Activated naive CD4-positive, alpha-beta T cell (primary cell): ENCODE measurements at places on chromosomes 7 and 10.

DNA sequence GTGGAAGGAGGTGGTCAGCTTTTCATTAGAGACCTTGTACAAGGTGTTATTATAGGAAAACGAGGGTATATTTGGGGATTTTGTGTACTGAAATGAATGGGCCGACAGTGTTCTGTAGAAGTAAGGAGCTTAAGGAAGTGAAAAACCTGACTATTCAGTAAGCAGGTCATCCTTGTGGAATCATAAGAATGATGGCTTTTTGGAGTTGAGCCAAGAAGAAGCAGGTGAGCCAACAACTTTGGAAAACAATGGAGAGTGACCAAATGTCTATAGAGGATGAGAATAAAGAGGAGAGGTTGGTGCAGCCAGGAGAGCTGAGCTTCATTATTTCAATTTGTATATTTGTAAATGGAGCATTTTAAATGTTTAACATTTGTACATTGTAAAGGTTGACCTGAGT, 595.7 kb downstream of the CCSER2 start:
- DNase-seq: no peak

DNA sequence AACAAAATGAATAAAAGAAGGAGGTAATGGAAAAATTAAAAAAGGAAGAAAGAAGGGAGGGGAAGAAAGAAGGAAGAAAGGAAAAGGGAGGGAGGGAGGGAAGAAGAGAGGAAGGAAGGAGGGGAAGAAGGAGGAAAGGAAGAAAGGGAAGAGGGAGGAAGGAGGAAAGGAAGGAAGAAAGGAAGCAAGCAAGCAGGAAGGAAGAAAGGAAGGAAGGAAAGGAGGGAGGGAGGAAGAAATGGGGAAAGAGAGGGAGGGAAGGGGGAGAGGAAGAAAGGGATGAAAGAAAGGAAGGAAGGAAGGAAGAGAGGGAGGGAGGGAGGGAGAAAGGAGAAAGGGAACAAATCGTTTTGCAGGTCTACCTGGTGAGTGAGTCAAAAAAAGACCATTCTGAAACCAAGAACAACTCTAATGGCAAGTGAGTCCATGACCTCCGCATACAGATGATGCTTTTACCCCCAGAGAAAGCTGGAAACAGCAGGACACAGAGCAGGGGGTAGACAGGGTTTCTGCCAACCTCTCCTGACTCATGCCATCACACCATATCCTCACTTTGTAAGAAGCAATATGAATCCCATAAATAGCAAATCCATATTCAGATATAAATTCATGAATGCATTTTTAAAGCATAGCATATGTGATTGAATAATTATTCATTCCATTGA, 1112.9 kb upstream of the AUTS2 start:
- no peak for DNase-seq

DNA sequence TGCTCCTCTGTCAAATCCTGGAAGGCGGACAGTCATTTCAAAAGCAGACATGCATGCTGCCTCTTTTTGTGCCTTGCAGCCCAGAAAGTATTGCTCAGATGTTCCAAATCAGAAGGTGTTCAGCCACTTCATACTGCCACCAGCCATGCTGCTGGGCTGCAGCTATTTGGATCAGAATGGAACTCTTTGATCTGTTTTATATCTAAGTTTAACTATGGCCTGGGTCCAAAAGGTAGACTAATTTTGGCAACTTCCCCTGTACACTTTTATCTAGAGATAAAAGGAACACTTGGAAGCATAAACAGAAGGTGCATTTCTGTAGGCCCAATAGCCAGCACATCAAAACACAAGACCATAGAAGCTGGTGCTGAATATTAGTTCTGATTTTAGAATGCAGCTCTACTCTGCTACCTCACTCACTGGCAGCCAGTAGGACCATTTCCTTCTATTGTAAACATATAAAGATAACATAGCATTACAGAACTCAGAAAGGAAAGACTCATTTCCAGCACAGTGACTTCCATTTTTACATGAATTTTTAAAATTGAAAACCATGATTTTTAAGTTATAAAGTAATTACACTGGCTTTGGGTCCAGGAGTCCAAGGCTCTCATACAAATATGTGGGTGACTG, 143.1 kb upstream of the CAV2 start:
- DNase-seq: no peak

GRCh38 chr10:111648046-111648445, 535.5 kb downstream of the GPAM start:
- no peak for DNase-seq

DNA sequence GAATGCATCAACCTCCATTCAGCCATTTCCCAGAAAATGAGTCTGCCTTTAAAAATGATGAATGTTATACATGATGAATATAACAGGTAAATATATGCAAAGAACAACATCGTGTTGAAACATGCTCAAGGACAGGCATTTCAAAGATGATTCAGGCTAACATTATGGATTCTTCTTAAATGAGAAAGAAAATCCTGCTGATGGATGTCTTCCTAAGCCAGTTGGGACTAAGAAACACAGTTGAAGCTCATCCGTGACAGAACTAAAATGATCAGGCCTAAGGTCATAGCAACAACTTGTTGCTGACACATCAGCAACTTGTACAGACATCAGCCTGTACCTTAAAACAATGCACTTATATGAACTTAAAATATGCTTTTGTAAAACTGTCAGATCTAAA, 267.9 kb downstream of the MAGI2 start:
- DNase-seq: no peak

DNA sequence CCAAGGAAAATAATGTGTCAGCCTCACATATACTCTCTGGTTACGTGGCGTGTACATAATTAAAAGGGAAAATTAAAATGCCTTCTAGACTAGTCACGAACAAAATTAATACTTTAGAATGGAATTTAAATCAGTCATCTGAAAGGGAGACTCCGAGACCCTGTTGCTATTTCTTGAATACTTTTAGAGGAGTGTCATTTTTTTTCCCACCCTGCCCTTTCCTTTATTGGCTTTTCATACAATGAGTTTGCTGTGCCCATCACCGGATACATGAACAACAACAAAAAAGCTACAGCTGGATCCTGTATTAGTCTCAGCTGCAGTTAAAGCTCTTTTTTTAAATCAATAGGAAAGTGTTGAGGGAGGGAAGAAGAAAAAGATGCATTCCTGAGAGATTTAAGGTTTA, 20.1 kb downstream of the CYTH3 start:
- DNase-seq: no peak

- DNase-seq: peak; percentile 12
Observed at GRCh38 chr10:6542999-6543430, 37.1 kb downstream of the PRKCQ start.

- DNase-seq: no peak
Observed at GRCh38 chr10:11098666-11099065, 81.0 kb downstream of the CELF2 start.

GRCh38 chr10:91206427-91206826, 14.0 kb upstream of the PCGF5 start:
- no peak for DNase-seq

DNA sequence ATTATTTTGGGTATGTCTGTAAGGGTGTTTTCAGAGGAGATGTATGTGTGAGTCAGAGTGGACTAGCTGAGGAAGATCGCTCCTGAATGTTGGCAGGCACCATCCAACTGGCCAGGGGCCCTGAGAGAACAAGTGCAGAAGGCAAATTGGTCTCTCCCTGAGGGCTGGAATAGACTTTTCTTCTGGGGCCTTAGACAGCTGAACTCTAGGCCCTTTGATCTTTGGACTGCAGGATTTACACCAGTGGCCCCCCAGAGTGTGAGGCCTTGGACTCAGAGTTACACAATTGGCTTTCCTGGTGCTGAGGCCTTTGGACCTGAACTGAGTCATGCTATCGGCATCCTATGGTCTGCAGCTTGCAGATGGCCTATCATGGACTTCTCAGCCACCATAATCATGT, 217.2 kb downstream of the REEP3 start:
- DNase-seq: no peak

- DNase-seq: no peak
Observed at GRCh38 chr7:71787513-71787912, 624.6 kb downstream of the CALN1 start.

- DNase-seq: no peak
Observed at GRCh38 chr7:111499027-111499426, 63.3 kb downstream of the IMMP2L start.

DNA sequence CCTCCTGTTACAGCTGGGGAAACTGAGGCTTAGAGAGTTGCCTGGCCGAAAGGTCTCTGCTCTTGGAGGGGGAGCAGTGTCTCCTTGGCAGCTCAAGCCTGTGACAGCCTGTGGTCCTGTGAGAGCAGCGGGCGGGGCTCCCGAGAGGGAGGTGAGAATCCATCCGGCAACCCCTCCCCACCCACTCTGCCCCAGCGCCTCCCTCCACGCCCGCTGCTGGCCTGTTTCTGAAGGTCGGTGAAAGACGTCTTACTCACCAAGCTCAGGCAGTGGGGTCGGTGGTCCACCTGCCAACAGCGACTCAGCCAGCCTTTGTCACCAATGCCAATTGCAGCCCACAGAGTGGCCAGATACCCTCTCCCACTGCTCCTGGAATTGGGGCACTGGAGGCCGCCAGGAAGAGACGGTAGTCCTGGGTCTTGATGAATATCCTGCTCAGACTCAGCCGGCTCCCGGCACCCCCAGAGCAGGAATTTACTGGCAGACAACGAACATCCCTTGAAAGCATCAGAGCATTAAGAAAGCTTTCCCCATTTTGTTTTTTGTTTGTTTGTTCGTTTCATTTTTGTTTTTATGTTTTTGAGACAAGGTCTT, 7.4 kb upstream of the TTYH3 start:
- no peak for DNase-seq

GRCh38 chr10:84452003-84452402, 123.6 kb downstream of the CCSER2 start:
- DNase-seq: no peak

DNA sequence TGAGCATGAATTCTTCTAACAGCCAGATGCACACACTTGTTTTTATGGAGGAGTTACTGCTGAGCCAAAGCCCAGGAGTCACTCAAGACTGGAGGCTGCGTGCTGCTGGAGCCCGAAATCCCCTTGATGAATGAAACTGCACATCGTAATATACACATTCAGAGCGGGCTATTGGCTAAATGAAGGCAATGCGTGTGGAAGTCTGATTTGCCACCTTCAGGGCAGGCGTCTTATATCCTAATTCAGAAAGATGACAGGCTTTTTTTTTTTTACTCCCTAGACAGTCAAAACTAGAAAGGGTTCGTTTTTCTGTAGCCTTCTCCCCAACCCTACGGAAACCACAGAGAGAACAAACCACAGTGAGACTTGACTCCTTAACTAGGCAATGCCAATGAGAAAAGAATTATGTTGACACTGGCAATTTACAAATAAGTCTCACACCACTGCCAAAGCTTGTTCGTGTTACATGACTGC, 227.2 kb upstream of the KLF14 start:
- DNase-seq: peak; percentile 47

DNA sequence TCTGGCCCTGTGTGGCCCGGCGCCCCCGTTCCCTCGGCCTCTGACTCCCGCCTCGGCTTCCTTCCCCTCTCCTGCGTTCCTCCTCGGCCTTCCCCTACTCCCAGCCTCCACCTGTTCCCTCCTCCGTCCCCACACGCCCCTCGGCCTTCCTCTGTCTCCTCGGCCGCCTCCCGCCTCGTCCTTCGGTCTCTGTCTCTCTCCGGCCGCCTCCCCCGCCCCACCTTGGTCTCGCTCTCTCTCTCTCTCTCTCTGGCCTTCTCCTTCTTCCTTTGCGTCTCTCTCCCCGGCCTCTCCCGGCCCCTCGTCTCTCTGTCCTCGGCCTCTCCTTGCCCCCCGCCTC, 588 bp downstream of the GET4 start:
- no peak for DNase-seq

DNA sequence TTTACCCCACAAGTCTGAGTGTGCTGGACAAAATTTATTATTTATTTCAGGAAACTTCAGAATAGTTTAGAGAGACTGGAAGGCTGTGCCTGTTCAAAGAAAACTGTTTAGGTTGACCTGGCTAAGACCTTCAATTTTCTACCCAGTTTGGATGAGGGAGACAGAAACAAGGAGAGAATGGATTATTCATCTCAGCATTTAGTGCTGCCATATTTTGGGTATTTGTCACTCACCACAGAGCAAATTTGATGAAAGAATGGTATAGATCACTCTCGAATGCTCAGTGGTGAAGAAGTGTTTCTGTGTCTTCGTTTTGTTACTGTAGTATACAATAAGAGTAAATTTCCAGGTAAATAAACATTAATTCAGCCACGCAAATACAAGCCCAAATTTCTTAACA, 71.8 kb downstream of the SEMA3C start:
- DNase-seq: no peak

DNA sequence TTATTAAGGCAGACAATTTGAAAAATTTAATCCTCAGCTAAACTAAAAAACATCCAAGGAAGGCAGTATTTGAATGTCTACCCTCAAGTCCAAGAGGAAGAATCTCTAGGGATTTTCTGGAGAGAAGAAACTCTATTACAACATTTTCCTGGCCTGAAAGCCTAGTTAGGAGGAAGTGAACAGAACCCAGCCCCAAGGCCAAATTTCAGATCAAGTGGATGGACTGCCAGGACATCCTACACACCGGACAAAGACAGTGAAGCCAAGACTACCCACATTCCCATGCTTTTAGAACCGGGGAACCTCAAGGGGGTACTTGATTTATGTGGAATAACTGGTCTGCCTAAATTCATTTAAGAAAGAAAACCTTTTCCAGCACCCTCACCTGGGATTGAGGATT, 108.9 kb upstream of the MEOX2 start:
- no peak for DNase-seq

GRCh38 chr7:131196803-131197202, 130.9 kb upstream of the MKLN1 start:
- no peak for DNase-seq

GRCh38 chr10:123424537-123424936, 241.6 kb upstream of the GPR26 start:
- DNase-seq: no peak

- DNase-seq: no peak
Observed at GRCh38 chr7:54556121-54556520, 13.9 kb downstream of the VSTM2A start.

- no peak for DNase-seq
Observed at GRCh38 chr10:88657901-88658300, 6.3 kb upstream of the LIPF start.

- DNase-seq: no peak
Observed at GRCh38 chr7:114700247-114700928, 221.5 kb upstream of the MDFIC start.

- DNase-seq: no peak
Observed at GRCh38 chr7:109763611-109764010, 1193.9 kb downstream of the DNAJB9 start.

- DNase-seq: no peak
Observed at GRCh38 chr7:114740095-114740494, 181.8 kb upstream of the MDFIC start.

- no peak for DNase-seq
Observed at GRCh38 chr10:44004913-44005787, 356.5 kb upstream of the ZNF32 start.

GRCh38 chr10:17226891-17227303, 1.1 kb upstream of the VIM start:
- no peak for DNase-seq

DNA sequence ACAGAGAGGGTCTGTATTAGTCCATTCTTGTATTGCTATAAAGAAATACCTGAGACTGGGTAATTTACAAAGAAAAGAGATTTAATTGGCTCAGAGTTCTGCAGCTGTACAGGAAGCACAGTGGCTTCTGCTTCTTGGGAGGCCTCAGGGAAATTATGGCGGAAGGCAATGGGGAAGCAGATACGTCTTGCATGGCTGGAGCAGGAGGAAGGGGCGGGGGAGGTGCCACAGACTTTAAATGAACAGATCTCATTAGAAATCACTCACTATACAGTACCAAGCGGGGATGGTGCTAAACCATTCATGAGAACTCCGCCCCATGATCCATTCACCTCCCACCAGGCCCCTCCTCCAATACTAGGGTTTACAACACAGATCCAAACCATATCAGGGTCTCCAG, 3.7 kb upstream of the CALU start:
- DNase-seq: no peak

GRCh38 chr7:26553582-26553981, 261.9 kb downstream of the SNX10 start:
- no peak for DNase-seq
